Lower lobe of right lung (tissue), 2 donors: ENCODE measurements at places on chromosomes 16 and 17. TPM values are rescaled to one million over a fixed set of nuclear protein-coding genes. Genes with fewer than 3 reads are reported as not detected.

DNA sequence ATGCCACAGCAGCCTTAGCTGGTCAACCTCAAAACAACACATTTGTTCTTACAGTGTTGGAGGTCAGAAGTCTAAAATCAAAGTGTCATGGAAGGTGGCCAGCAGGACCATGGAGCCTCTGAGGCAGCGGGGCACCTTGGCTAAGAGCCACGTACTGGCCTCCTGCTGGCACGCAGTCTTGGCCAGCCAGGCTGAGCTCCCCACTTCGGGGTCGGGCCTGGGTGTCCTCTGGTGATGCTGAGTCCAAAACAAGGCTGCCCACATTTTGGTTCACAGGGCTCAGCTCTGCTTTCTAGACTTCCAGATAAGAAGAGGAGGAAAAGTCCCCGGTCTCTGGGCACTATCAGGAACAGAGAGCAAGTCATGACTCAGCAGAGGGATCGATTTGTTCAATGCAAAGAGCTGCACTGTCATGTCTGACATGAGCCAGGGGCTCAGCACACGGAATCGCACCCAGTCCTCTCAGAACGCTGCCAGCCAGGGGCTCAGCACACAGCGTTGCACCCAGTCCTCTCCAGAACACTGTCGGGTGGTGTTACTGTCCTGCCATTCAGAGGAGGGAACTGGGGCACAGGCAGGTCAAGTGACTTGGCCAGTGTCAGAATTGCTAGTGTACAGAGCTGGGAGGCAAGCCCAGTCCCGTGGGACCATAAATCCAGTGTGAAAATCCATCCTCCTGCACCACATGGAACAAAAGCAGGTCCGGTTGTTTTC, 2.5 kb downstream of the LGALS9 start:
- DNase-seq, result peak; percentile 46

DNA sequence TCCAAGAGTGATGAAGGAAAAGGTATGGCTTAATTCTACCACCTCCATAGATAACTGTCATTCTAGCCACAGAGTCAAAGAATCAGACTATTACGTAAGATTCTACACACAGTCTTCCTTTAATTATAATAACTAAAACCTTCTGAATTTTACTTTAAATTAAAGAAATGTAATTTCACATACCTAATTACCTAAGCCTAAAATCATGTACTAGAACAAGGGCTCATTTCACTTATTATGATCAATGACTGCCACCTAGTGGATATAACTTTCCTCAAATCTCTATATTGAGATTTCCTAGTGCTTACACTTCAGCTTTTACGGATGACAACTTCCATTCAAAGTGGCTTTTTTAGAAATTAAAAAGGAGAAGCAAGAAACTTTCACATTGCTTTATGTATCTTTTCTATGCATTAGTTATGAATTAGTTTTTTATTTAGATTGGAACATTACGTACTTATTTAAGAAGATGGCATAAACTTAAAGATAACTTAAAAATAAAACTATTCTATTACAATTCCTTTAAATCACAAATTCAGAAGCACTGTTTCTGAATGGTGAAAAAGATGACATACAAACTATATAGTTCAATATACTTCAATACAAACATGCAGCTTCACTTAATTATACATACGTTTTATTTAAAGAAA, 18.2 kb upstream of the ABCA10 start:
- no peak for DNase-seq

GRCh38 chr17:81885869-81886548, 5.4 kb downstream of the ALYREF start:
- DNase-seq, result no peak

DNA sequence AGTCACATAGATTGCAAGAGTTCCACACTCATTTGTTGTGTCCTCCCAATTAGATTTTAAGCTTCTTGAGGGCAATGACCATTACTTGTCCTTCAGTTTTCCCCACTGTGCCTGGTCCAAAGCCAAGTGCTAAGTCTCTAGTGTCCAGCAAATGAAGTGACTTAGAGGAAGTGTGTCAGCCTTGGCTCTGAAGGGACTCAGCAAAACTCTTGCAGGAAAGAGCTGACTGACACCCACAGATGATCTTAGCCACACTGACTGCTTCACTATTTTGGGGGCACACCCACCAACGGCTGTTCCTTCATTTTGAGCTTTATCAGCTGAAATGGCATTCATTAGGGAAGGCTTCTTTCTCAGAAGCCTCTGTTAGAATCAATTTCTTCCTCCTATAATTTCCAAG, 358.1 kb downstream of the UTP18 start:
- no peak for DNase-seq

DNA sequence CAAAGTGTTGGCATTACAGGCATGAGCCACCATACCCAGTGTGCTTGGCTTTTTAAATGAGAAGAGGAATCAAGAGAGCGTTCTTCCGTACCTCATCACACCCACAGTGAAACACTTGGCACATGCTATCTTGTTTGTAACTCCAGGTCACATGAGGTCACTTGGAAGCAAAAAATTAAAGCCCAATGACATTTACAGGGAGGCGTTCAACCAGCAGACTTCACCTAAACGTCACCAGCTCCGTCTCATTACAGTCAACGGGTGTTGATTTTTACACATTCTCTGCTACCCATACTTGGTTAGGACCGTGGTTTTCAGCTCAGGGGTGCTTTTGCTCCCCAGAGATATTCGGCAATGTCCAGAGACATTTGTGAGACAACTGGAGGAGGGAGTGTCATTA, 127.0 kb downstream of the XYLT1 start:
- DNase-seq, result no peak

- DNase-seq, result no peak
Observed at GRCh38 chr16:86380030-86380429, 130.3 kb upstream of the FOXF1 start.

DNA sequence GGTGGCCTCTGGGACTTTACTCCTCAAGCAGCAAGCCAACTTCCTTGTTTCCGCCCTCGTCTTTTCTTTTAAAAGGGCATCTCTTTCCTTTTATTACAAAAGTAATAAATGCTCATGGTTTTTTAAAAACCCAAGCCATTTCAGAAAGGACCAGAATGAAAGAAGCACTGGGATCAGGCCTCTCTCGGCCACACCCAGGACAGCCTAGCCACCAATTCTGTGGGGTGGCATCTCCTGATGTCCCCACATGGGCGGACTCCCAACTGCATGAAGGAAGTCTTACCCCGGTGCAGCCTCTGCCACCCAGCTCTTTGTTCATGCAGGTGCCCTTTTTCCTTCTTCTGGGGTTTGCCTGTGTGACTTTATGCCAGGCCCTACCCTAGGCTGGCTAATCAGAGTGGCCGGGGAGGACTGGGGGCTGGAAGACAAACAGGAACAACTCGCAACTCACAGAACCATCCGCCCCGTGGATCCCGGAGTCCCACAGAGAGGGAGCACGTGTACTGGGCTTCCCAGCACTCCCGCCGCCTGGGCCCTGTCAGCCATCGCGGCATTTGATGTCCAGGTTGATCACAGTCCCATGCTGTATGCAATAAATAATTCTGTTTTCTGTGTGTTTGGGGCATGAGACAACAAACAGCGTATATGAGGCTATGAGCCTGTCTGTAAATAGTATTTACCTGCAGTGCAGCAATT, 2.6 kb upstream of the RASD1 start:
- DNase-seq, result no peak

GRCh38 chr16:24686678-24687077, 42.8 kb upstream of the TNRC6A start:
- no peak for DNase-seq

DNA sequence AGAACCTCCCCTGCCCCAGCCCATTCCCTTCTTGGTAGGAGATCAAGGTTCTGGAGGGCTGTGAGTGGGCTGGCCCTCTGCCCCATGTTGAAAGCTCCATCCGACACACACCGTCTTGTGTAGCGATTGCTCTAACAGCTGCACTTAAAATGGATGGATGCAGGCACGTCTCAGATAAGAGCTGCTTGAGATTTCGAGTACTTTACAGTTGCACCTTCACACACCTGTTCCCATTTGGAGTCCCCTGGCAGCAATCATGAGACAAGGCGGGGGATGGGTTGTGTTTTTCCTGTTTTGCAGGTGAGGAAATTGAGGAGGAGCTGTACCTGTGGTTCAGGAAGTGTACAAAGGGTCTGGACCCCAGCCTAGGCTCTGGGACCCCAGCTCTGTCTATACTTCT, 25.6 kb upstream of the TAC4 start:
- no peak for DNase-seq

GRCh38 chr16:68764862-68765261, 27.8 kb downstream of the CDH1 start:
- DNase-seq, result no peak

Gene DNASE1L2
- 2.0 TPM for total RNA-seq

Gene PYY
- total RNA-seq, result not detected

Gene ATP1B2
- total RNA-seq, result 3.1 TPM

Gene BAIAP2
- 119 TPM for total RNA-seq

GRCh38 chr17:65554553-65555223, 6.8 kb downstream of the AXIN2 start:
- DNase-seq, result no peak
